ENCODE measurements at places on chromosomes 7 and 10.

DNA sequence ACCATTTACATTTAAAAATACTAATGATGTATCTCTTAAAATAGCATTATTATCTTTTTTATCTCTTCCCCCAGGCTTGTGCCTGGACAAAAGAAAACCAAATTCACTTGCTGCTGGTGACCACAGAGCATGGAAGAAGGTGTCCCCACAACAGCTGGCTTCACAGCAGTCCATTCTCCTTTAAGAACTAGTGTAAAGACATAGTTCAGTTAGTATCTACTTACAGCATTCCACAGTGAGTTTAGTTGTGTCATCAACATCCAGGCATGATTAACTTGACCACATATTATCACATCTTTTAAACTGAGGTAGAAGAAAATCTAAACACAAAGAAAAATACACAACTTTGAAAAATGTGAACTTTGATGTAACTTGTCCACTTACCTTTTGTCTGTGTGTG, 55.0 kb downstream of the LRRC17 start:
- DNase-seq, result no peak

DNA sequence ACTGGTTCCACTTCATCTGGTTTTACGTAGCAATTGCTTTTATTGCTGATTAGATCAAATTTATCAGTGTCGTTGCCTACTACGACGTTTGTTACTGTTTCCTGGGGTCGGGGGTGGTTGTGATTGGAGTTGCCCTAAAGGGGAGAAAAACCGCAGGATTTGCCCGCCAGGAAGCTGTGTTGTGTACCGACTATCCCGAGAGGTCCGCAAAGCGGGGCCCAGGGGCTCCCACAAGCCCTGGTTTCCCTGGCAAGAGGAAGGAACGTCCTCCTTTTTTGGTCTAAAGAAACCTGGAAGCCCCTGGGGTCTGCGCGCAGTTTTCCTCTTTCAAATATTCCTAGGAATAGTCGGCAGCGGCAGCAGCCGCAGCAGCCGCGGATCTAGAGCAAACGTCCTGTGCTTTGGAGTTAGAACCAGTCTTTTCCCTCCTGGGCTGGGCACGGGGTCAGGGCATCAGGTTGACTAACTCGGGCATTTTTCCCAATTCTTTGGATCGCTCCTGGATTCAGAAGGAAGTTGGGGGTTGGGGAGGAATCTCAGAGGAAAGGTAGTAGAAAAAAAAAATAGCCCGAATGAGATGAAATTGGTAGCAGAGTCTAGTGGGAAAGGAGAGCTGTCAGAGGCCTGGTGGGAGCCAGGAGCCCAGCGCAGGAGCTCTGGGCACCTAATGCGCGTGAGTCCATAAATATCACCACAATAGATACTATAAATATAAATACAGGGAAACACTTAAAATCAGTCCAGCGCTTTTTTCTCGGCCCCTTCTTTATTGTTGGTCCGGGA, 4.6 kb downstream of the VAX1 start:
- DNase-seq, result no peak

DNA sequence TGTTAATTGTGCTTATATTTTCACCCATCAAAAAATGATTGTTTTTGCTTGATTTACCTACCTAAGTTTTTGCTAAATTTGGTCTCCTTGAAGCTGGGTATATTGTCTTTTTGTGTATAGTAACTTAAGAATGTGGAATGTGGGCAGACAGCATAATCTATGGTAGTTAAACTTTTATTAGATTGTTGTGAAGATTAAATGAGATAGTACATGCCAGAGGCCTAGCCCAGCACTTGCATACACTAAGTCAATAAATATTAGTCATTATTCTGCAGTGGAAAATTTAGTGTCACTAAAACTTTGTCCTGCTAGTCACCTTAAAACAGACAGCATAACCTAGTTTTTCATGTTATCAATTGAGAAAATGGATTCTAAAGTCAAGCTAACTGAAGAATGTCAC, 19.3 kb upstream of the RPA3 start:
- no peak for DNase-seq

DNA sequence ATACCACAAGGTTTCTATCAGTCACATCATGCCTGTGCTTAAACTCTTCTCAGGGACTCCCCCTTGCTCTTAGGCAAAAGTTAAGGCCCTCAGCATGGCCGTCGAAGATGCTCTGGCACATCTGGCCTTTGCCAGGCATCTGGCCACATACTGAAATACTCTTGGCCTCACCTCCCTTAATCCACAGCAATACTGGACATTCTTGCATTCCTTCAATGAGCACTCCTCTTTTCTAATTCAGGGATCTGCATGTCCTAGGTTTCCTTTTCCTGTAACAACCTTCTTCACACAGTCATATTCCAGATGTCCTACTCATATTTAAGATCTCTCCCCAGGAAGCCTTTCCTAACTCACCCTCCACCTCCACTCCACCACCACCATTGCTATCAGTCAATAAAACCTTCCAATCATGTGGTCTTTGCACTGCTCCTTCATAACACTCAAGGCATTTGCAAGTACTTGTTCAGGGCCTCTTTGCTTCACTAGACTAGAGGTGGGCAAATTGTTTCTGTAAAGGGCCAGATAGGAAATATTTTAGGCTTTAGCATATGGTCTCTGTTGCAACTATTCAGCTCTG, 216.6 kb downstream of the KCNMA1 start:
- no peak for DNase-seq

GRCh38 chr7:26862834-26863233, 1.6 kb downstream of the SKAP2 start:
- no peak for DNase-seq

DNA sequence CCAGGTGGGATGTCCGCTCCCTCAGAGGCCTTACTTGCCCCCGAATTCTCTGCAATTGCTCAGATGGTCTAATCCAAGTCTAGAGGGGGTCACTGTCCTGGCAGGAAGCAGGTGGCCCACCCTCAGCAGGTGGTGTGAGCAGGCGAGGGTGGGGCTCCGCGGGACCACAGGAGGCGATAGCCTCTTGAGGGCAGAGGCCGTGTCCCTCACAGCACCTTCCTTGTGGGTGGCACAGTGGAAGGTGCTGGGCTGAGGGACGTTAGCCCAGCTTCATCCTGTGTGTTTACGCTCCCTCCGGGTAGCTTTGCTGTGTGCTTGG, 38.3 kb upstream of the INPP5A start:
- no peak for DNase-seq

- DNase-seq, result no peak
Observed at GRCh38 chr10:27052656-27053055, 47.6 kb downstream of the ANKRD26 start.

DNA sequence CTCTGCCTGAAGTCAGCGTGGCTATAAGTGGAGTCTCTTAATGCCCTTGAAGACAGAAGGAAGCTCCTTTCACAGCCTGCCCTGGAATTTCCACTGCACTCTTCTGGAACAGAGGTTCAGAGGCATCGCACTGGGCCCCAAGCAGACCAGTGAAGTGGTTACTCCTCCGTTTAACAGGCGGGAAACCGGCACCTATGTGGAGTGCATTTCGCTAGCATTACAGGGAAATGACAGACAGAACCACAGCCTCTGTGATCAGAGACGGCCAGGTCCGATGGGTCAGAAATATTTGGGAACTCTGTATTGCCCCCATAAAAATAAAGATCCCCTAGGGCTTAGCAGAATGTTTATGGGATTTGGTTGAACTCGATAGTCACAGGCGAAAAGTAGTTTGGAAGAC, 406.9 kb upstream of the PRKCQ start:
- DNase-seq, result no peak

DNA sequence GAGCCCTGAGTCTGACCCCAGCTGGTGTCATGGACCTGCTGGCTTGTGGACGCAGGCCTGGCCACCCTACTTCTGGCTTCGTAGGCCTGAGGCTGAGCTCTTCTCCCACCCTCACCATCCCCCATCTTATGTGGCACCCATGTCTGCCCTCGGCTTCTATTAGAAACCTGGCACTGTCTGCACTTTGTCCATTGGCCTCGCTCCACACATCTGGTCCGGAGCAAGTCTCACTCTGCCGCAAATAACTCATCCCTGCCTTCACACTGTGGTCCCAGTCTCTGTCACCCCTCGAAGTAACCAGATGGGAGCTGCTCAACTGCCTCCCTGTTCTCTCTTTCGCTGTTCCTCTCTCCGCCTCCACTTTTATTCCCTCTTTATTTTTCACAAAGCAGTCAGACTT, 78.6 kb downstream of the TRRAP start:
- no peak for DNase-seq

DNA sequence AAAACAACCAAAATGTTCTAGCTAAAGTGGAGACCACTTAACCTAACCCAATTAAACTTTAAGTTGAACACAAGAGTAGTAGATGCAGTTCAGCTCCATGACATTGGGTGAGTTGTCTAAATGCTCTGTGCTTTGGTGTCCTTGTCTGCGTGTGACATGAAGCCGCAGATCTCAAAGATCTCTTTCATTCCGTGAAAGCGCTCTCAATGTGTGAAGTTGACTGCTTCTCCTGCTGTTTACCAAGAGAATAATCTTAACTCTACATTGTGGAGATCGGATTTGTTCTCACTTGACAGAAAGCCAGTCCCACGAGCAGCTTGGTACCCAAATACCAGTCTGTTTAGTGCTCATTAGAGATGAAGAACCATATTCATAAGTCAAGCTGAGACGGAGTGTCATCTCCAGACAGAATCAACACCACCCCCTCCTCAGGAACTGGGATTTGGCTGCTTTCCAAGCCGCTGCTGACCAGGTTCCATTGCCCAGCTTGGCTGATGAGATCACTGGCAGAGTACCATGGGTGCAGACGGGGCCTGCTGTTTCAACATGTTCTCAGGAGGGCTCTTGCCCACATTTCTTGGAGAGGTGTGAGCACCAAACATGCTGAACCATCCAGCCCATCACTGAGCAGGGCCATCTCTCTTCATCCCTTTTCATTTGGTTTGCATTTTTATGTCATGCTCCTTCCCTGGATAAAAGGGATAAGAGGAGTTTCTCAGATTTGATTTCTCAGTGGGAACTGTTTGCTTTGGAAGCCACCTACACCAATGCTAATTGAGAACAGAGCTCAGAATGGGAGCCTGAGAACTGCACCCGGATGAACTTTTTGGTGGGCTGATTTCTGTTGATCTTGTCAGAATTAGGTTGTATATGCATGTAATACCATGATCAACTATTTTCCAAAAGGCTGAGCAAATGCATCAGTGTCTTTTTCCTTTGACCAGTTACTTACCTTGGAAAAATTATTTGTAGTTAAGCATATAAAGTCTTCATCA, 95.8 kb upstream of the AGBL3 start:
- no peak for DNase-seq

- DNase-seq, result no peak
Observed at GRCh38 chr7:1210979-1211608, 21.6 kb upstream of the UNCX start.

DNA sequence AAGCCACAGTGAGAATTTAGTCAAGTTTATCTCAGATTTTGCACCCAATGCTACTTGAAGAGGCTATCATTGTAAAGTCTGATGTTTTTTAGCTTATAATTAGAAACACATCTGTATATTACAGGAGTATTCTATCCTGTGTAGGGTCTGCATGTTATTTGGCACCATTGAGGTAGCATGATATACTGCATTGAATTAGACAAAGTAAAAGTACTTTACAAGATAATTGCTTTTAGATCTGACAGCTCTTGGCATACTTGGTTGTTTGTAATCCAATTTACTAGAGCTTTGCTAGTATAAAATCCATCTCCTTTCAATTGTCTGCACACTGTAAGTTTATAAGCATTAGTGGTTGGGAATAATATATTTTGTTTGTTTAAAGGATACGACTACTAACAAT, 714.3 kb downstream of the ANKRD7 start:
- DNase-seq, result no peak

DNA sequence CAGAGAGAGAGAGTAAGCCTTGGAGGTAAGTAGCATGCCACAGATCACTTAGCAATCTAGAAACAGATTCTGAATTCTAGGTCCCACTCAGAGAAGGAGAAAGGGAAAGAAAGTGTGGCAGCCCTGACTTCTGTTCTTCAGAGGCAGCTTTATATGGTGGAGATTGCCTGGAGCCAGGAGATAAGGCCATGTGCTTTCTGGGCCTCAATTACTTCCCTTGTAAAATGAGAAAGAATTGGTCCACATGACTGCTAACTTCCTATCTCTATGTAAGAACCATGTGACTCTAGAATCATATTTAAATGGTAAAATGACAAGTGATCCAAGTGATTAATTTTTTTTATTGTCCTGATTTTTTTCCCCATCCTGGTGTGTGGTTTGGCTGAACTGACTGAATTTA, 64.1 kb downstream of the HHEX start:
- DNase-seq, result no peak

Data from NCI-H1436 (cell line).